Activated CD4-positive, alpha-beta T cell treated with anti-CD3 and anti-CD28 coated beads, Interleukin-2, Interleukin-6, amounts not matched to agents 100 ng/mL and 50 ng/mL, durations not matched to agents 16 hours and 8 hours (primary cell): ENCODE measurements at places on chromosomes 2 and 18.

DNA sequence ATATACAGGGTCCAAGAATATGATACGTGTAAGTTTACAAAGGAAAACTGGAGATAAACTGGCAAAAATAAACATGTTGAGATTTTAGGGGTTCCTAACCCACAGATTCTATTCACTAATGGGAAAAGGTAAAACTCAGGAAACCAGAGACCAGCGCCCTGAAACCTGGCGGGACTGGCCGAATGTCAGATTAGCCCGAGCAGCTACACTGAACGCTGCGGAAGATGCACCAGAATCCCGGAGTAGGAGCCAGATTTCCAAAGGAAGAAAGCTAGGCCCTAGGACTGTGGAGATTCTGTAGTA lies 679 bp upstream of the WDR75 start:
- no peak for DNase-seq

DNA sequence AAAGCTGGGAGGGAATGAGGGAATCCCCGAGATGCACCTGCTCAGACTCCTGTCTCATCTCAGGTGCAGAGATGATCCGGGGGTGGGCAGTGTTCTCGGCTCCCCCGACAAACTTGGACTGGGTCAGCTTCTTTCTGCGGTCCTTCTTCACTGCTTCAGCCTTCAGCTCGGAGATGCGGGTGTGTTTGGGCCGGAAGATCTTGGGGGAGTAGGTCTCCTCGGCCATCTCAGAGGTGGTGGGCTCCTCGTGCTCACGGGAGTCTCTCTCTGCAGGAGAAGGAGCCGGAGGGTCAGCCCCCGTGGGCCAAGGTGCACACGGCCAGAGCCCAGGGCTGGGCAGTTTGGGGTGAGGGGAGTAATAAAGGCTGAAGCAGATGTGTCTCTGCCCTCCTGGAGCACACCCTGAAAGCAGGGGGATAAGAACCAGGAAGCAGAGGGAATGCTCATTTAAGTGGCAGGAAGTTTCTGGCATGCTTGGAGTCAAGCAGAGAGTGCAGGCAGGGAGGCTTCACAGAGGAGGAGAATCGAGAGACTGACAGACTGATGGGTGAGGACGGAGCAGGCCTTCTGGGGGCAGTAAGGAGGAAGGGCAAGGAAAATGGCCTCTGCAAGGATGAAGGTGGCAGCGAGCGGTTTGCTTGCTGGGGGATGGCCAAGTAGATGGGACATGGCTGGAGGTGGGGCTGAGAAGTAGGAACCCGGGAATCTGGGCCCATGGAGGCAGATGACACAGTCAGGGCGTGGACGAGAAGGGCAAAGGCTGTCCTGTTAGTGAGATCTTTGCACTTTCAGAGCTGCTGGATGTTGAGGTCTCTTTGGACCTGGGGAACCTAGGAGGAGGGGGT lies 16.3 kb downstream of the IGFBP5 start:
- no peak for DNase-seq

DNA sequence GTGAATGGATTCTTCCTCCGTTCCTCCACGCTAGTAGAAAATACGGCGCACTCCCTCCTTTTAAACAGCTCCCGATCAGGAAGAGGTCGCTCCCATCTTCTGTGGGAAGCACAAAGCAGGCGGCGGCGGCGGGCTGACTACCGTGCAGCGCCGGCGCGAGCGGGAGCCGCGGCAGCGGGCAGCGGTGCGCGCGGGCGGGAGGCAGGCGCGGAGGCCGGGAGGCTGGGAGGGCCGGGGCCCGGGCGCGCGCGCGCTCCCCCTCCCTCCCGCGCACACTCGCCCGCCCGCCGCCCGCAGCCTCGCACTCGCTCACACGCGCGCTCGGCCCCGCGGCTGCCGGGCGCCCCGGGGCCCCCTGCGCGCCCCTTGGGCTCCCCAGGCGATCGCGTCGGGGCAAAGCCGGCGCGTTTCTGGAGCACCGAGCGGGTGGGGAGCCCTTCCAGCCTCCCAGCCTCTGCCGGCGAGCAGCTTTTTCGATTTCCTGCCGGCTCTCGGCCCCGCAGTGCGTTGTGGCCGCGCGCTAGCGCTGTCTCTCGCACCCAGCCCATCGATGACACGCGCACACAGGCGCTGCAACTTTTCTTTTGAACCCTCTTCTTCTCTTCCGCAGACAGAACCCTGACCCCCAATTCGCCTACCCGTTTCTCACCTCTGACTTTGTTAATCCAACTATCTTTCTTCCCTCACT lies at the start of gene SLC8A1:
TSS of gene SLC8A1 (minus strand) at position 173 of the 688 bp plus-strand sequence.
- DNase-seq: peak; percentile 12

GRCh38 chr2:161208527-161209139 lies 48.4 kb downstream of the TANK start:
- DNase-seq: peak; percentile 36

GRCh38 chr18:13872373-13872772 lies 43.0 kb downstream of the MC2R start:
- DNase-seq: no peak

DNA sequence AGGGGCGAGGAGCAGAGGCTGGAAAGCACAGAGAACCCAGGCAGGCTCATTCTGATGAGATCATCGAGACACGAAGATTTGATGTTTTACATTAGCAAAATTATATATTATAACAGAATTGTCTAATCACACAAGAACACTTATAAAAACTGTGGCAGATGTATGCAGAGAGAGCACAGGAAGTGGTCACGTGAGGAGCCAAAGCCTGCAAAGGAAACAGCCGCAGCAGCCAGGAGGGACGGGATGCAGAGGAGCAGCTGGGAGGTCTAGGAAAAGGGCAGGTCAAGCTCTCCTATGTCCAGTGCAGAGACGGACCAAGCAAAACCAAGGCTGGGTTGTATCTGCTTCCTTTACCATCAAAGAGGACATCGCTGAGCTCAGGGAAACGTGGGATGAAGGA lies 355.1 kb upstream of the MYT1L start:
- no peak for DNase-seq

DNA sequence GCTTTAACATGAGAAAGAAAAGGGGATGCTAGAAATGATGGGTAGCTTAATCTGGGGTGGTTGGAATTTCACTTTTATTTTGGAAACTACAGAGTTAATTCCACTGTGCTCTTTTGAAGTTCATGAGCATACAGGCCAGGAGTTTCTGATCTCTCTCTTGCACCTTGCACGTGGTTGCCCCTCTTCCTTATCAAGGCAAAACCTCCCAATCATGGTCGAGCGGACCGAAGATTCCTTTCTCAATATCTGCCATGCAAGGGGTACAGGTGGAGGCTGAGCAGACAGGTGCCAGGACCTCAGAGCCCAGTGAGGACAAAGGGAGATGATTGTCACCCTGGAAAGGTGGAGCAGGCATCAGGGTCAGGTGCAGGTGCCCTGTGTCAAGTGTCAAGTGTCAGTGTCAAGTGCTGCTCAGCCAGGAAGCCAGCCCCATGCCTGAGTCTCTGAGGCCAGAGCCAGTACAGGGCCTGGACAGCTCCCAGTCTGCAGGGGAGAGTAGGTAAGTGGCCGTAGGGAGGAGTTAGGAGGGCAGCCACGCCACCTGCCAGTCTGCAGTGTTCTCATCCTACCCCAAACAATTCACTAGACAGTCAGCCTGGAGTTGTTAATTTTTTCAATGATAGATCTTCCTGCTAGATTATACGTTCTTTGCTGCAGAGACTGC lies 42.2 kb downstream of the LPIN1 start:
- no peak for DNase-seq

GRCh38 chr18:79549638-79550000 lies 130.0 kb upstream of the CTDP1 start:
- DNase-seq: no peak

DNA sequence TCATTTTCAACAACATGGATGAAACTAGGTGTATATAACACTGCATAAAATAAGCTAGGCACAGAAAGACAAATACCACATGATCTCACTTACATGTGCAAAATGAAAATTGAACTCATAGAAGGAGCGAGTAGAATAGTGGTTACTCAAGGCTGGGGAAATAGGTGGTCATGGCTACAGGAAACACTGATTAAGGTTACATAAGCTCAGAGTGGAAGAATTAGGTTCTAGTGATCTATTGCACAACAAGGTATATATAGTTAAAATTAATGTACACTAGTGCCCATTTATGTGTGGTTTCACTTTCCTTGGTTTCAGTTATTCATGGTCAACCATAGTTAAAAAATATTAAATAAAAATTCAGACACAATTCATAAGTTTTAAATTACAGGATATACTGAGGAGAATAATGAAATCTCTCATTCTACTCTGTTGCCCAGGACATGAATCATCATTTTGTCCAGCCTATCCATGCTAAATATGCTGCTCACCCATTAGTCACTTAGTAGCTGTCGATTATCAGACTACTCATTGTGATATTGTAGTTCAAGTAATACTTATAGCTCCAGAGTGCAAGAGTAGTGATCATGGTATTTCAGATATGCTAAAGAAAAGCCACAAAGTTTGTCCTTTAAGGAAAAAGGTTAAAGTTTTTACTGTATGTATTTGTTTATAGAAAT lies 1530.9 kb upstream of the LRRTM1 start:
- DNase-seq: no peak

- DNase-seq: no peak
These were observed 76.2 kb upstream of the ZNF532 start for GRCh38 chr18:58788470-58788869.

- DNase-seq: no peak
These were observed 5.2 kb upstream of the HOXD4 start for GRCh38 chr2:176146101-176146500.

- no peak for DNase-seq
These were observed 242.2 kb downstream of the TGIF1 start for GRCh38 chr18:3692113-3692621.

GRCh38 chr2:49714454-49714853 lies 560.1 kb upstream of the FSHR start:
- no peak for DNase-seq

DNA sequence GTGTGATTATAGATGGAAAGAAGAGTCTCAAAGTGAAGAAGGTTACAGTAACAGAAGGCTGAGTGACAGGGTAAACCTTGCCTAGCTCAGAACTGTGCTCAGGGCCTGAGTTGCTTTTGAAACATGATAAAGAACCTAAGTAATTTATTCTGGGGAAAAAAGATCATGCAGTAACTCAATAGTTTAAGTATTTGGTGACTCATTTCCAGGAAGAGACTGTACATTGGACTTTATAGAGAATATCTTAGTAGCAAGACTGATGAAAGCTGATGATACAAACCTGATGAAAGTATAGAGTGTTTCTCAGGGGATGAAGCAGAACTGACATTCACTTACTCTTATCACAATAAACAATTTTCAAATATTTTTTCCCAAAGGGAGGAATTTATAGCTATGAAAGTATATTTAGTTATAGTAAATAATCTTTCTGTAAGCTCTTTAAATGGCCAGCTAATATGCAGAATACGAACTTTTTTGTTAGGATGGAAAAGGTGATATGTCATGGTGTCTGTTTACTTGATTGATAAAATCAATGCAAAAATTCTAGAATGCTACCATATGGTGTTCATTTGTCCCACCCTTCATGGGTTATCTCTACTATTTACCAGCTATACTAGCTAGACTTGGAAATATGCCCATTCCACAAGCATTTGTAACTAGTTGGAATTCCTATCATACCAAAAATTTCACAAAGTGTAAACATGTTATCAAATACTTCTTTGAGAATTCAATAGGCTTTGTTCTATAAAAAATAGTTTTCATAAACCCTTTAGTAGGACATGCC lies 1265.5 kb upstream of the ACVR2A start:
- DNase-seq: no peak

- DNase-seq: no peak
These were observed 160.9 kb upstream of the TTC39C start for GRCh38 chr18:23853448-23854195.

DNA sequence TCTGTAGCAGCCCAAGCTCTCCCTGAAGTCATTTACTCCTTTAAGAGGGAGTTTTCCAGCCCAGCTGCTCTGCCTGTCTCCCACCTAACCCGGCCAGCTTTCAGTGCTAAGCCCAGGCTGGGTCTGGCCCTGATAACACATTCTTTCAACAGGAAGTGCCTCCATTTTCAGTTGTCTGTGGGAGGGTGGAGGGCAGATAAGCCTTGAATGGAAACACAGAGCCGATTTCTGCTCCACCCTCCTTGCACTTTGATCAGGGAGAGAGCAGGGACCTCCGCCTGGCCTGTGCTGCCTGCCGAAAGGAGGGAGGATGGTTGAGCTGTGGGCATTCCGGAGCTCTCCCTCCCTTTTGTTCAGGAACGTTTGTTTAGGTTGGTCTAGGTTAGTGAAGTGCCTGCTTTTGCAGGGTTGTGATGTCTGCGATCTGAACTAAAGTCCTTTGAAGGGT lies 24.8 kb downstream of the GATA6 start:
- DNase-seq: no peak

DNA sequence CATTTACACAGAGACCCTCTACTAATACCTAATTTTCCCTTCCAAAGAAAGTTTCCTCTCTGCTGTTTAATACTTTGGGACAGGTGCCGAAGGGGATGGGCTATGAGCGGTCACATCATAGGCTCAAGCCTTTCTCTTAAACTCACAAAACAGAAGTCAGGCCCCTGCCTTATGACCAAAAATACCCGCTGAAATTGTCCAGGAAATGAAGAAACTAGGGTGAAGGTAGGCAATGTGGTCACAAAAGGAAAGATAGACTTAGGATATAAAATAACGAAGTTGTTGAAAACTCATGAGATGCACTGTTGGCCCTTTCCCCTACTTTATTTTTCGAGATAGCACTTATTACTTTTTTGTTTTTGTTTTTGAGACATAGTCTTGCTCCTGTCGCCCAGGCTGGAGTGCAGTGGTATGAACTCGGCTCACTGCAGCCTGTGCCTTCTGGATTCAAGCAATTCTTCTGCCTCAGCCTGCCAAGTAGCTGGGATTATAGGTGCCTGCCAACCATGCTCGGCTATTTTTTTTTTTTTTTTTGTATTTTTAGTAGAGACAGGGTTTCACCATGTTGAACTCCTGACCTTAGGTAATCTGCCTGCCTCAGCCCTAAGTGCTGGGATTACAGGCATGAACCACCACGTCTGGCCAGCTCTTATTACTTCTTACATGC lies 16.3 kb downstream of the SLC8A1 start:
- DNase-seq: no peak

DNA sequence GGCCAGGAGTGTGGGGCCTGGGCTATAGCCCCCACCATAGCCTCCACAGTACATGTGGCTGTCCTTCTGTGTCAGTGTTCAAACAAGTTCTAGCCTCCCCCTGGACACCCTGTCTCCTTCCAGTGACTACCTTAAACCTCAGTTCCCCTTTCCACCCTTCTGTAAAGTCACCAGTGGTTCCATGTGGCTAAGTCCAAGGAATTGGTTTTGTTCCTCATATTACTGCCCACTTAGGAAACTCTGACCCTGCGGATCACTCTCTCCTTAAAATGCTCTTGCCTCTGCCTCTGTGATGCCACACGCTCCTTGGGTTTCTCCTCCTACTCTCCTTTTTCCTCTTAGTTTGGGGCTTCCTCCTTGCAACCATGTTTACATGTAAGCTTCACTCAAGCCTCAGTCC lies 27.8 kb upstream of the REL start:
- DNase-seq: no peak

- DNase-seq: no peak
These were observed 4.7 kb downstream of the HTRA2 start for GRCh38 chr2:74534411-74534810.

DNA sequence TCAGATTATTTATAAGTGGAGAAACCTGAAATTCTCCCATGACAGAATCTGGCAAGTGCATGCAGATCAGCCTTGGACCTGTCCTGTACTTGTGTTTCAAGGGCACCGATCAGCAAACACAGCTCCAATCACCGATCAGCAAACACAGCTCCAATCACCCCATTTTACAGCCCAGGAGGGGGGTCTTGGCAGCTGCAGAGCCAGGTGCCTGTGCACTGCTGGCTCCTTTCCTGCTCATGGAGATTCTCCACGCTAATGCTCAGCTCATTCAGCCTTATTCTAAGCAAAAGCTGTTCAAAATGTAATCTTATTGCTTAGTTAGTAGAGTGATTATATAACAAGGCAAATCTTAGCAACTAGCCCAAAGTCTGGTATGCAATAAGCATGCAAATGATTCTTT lies 623.1 kb upstream of the HS6ST1 start:
- no peak for DNase-seq
